ENCODE measurements at places on chromosomes 13 and 19. TPM values are rescaled to one million over a fixed set of nuclear protein-coding genes. Genes with fewer than 3 reads are reported as not detected.

Gene KLK3
- total RNA-seq: not detected

Gene AMER2
- total RNA-seq: not detected

Gene SLC15A1
- not detected for total RNA-seq

Gene FGF14
- total RNA-seq: not detected

Gene ATCAY
- total RNA-seq: not detected

Gene SIAH3
- 1.3 TPM for total RNA-seq

Gene APC2
- total RNA-seq: 0.20 TPM

Gene TSHZ3
- total RNA-seq: 0.38 TPM

Gene MADCAM1
- total RNA-seq: 0.20 TPM

DNA sequence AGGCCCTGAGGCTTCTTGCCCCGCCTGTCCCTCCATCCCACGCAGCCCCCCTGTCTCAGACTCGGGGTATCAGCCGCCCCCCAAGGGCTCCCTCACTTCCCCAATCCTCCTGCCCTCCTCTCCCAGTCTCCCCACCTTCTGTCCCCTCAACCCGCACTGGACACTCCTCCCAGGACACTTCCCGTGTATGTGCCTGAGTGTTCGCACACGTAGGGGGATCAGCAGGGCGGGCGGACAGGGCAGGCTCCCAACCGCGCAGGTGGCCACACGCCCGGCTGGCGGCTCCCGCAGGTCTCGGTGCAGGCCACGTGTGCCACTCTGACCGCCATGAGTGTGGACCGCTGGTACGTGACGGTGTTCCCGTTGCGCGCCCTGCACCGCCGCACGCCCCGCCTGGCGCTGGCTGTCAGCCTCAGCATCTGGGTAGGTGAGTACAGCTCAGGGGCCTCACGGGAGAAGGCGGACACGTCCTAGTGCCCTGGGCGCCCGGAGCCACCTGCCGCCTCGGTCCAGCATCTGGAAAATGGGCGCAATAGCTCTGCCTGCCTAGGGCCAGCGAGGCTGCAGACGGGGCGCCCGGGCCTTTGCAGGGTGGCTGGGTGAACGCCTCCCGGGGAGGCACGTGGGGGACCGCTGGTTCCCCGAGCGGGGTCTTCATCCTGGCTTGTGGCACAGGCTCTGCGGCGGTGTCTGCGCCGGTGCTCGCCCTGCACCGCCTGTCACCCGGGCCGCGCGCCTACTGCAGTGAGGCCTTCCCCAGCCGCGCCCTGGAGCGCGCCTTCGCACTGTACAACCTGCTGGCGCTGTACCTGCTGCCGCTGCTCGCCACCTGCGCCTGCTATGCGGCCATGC, 2.3 kb downstream of the KISS1R start:
- DNase-seq: peak; percentile 42

GRCh38 chr19:2429917-2430535, 2.6 kb upstream of the TIMM13 start:
- no peak for DNase-seq

DNA sequence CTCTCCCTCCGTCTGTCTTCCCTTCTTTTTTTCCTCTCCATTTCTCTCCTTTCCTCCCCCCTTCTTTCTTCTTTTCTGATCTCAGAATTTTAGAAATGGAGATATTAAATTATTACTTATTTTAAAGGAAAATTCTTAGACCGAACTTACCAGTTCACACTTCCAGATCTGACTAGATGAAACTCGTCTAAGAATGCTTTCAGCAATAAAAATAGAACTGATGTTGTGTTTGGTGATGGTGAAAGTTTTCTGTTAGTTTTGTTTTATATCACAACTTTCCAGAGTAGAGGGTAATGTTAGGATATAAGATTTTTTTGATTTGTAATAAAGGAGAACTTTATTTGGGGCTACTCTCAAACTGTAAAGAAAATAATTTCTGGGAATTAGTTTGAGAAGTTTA, 29.9 kb downstream of the UCHL3 start:
- no peak for DNase-seq

GRCh38 chr19:45164577-45165335, 4.0 kb upstream of the NKPD1 start:
- peak; percentile 65 for DNase-seq

- DNase-seq: no peak
Measured at GRCh38 chr13:44908712-44909111, 80.6 kb downstream of the NUFIP1 start.

GRCh38 chr19:2462635-2463421, 6.1 kb upstream of the LMNB2 start:
- no peak for DNase-seq

- no peak for DNase-seq
Measured at GRCh38 chr13:36332986-36333385, 13.2 kb downstream of the SPART start.

DNA sequence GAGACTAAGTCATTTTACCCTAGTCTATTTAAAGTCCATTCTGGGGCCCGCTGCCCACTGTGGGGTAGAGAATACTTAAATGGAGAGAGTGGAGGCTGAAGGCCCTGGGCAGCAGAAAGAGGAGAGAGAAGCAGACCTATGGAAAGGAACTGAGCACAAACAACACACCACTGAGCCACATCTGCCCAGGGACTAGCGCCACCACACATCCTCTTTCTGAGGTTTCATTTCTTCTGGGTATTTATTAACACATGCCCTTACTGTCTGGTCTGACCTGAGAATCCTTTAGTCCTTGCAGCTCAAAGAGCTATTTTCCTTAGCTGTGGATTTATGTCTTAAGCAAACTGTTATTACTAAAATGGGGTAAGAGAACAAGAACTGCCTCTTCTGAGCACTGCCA, 154.0 kb downstream of the NALCN start:
- DNase-seq: no peak

GRCh38 chr19:55352549-55353145, 1.9 kb downstream of the COX6B2 start:
- DNase-seq: no peak

DNA sequence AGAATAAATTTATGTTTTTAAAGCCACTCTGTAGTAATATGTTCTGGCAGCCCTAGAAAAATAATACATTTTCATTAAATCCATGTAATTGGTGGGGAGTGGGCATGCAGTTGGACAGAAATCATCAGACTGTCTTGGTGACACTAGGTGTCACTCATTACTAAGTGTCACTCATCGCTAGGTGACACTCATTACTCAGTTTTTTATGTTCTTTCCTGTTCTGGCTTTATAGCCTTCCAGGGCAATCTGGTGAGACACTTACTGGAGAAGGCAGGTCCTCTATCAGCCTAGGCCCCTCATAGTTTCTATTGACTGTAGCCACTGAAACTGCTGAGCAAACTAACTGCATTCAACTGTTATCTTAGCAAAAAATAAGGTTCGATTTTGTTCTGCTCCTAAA, 542.1 kb downstream of the SLITRK1 start:
- DNase-seq: no peak

GRCh38 chr13:33745370-33746324, 72.3 kb upstream of the RFC3 start:
- no peak for DNase-seq

DNA sequence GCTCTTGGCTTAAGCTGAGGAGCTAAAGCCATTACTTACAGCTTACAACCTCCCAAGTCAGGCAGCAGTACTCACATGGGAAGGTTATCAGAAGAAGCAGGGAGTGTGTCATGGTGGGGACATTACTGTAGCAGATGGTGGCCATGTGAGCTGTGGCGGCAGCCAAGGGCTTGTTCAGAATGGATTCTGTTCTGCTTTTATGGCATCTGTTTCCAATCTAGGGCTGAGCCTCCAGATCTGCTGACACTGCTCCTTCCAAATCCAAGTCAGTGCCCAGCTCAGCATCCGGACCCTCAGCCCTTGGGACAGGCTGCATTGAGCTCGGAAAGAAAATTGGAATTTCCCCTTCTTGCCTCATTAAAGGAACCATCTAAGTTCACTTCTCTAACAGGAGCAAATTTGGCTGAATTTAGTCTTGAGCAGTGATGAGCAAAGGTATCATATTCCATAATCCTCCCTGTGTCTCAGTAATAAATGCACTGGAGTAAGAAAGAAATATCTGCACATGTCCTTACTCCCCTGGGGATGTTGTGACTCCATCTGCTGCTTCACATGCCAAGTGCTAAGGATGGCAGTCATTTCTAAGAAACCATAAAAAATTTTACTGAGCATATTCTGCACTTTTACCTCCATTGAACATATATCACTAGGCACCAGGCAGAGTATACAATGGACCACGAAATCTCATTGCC, 73.9 kb downstream of the KCTD12 start:
- no peak for DNase-seq

DNA sequence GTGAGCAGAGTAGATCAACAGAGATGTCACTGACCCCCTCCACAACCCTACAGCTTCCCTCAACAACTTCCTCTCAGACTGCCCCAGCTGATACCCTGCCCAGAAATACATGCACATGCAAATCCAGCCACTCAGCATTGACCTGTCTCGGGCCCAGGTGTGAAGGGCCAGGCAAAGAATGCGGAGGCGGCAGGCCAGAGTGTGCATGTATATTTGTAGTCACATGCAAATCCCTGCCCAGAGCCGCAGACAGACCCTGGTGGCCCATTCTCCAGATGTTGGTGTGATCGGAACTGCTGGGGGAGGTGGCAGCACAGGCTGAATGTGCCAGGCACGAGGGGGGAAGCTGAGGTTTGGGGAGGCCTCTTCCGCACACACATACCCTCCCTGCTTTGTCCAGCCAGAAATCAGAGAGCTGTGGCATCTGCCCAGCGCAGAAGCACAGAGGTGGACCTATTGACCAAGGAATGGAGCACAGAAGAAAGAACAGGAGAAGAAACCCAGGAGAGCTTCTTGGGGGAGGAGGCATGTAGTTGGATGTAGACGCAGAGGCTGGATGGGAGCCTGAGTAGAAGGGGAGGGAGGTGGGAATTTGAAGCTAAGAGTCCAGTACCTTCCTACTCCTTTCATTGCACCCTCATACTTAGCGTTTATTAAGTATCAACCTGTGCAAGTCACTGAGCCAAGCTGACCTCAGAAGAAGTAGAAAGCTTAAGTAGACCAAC, 14.4 kb downstream of the MEF2B start:
- DNase-seq: no peak

- DNase-seq: no peak
Measured at GRCh38 chr19:16293118-16294091, 31.2 kb upstream of the KLF2 start.

Measured in CD4-positive, alpha-beta T cell (primary cell).